ENCODE measurements at places on chromosomes 13 and 19.

DNA sequence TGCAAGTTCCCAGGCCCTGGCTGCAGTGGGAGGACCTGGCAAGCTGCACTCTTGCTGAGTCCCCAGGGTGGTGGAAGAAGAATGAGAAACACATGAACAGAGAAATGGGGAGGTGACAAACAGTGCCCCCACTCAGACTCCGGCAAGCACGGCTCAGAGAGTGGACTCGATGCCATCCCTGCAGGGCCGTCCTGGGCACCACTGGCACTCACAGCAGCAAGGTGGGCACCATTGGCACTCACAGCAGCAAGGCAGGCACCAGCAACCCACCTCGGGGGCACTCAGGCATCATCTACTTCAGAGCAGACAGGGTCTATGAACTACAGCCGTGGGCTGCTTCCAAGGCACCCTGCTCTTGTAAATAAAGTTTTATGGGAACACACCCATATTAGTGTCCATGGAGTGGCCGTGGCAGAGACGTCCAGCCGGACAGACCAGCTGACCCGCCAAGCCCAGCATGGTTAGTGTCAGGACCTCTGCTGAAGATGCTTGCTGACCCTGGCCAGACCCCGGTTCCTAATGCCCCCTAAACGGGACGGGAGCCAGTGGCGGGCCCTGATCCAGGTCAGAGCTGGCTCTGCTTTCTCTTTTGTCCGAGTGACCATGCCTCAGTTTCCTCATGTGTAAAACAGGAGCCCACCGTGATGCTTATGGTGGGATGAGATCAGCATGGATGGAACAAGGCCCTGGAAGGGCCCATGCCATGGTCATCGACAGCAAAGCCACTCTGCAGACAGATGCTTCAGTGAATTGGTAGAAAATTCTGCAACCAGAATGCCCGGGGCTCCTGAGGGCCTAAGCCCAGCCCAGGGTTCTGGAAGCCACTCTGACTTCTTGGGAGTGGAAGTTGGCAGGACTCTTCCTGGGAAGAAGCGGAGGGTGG lies 2.1 kb upstream of the F10 start:
- DNase-seq = peak; percentile 38

GRCh38 chr13:36919833-36920615 lies at the start of gene SMAD9:
Gene SMAD9, minus strand, starts transcription at chr13:36920238. Its CDS starts 40,549 bp downstream, at chr13:36879689.
- peak; percentile 46 for DNase-seq

DNA sequence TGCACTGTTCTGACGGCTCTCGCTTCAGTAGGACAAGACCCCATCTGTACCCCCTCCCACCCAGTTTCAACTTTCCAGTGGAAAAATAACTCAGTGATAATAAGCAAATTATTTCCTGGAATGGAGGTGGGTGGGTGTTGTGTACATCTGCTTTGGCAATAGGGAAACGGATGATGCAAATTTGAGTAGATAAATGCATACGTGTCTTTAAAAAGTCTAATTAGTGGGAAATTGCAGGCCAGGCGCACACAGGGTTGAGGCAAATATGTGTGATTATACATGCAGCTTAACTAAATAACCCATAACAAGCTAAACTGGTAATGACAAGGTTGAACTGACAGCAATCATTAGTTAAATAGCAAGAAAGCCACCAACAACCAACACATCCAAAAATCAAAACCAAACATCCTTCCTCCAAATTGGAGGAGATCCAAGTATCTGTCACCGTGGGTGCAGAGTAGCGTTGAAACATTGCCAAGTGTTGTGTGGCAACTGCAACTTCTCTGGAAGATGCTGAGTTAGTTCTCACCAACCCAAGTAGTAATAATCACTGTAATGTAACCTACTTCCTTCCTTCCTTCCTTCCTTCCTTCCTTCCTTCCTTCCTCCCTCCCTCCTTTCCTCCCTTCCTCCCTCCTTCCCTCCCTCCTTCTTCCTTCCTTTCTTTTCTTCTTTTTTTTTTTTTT lies 54.6 kb downstream of the TRPM4 start:
- DNase-seq = no peak

DNA sequence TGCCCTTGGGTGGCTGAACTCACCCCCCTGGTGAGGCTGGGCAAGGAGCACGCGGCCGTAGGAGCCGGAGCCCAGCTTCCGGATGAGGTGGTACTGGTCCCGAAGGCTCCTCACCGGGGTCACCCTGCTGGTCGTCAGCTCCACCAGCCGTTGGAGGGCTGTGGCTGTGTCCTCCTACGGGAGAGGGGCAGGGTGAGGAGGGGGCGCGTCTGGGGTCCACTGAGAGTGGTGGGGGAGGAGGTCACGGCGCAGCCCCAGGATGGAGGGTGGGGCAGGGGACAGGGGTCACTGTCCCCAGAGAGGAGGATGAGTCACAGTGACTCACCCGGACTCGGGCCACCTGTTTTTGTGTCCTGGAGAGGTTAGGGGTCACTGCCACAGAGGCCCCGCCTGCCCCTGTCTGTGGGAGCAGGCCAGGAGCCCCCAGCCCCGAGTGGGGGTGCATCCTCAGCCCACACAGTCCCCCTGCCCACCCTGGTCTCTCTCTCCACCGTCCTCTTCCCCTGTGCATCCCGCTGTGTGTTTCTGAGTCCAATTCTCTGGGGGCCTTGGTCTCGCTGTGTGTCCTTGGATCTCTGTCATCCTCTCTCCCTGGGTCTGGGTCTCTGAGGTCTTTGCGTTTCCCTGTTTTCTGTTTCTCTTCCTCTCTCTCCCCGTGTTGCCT lies 435 bp downstream of the SBK3 start:
- no peak for DNase-seq

DNA sequence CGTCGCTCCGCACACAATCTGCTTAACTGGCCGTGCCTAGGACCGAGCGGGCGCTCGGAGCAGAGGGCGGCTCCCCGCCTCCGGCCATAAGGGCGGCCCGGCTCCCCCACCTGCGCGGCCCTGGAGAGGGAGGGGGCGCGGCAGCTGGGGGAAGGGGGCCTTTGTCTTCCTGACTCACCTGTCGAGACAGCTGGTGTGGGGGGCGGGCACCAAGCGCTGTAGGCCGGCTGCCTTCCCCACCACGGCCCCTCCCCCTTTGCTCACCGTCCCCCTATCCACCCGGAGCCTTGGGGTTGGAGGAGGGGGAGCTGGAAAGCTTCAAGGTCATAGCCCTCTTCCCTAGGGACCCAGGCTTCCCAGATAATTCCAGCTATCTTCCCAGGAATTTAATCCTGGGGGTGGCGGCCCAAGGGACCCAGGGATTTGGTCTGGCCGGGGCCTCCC lies 1.2 kb downstream of the VASP start:
- DNase-seq = no peak
